CD8-positive, alpha-beta memory T cell (primary cell): ENCODE measurements at places on chromosomes 11 and 22. TPM values are rescaled to one million over a fixed set of nuclear protein-coding genes. Genes with fewer than 3 reads are reported as not detected.

The CBLIF gene
- total RNA-seq: not detected

The DRAP1 gene
- 103 TPM for total RNA-seq

DNA sequence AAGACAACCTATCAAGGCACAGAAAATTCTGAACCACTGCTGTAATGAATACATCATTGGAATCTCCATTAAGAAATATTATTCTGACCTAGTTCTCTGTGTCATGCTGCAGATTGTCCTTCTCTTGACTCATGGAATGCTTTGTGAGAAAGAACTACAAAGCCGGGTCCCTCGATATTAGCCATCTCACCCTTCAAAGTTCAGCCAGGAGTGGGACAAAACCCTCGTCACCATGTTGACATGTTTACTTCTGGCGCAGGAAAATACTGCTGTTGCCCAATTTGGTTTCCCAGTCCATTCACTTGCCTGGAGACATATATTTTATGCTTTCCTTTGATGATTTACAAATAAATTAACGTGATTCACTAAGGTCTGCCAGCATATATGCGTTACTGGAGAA, 10.9 kb upstream of the WT1 start:
- no peak for DNase-seq

- DNase-seq: no peak
Observed at GRCh38 chr11:70473186-70473872, 75.0 kb downstream of the CTTN start.

- DNase-seq: no peak
Observed at GRCh38 chr11:7314811-7315604, 63.3 kb downstream of the SYT9 start.

DNA sequence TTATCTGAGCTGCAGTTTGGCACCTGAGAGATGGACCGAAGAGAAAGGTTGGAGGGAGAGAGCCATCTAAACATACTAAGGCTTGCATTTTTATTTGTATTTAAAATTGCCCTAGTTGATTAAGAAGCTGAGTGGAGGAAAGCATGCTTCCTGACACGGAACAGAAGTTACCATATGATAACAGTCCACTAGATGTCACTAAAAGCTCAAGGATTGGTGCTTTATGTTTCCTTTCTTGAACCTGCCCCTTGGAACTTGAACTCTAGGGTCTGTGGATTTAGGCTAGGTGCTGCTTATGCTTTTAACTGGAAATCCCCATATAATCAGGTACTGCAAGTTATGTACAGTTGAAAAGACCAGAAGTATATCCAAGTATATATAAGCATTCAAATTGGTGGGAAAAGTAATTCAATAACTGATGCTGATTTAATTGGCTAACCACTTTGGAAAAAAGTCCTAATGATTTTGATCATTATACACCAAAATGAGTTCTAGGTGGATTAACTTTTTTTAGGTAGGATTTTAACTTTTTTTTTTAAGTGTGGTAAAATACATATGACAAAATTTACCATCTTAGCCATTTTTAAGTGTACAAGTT, 9.5 kb downstream of the RBMXL2 start:
- no peak for DNase-seq

DNA sequence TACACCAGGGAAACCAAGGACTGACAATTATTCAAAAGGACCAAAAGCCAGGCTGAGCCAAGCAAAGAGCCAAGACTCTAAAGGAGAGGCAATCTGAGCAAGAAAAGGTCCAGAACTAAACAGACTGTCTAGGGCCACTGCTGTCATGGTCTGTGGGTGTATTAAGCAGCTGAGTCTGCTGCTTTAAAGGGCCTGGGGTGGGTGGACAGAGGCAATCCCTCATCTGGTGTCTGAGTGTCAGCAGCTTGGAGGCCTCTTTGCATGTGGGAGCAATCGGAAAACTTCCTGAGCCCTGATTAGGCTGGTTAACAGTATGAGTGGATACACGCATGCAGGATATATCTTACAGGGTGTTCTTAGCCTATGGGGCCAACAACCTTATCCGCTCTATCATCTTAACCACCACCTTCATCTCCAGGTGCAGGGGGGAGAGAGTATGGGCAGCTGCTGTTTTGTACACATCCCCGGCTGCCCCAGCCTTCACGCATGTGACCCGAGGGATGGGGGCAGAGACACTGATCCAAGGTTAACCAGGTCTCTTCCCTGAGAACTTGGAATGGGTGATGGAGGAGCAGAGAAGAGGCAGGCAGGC, 67.5 kb upstream of the TIMP3 start:
- DNase-seq: no peak
